WTC11 (cell line): ENCODE measurements at places on chromosomes 5 and 9. TPM values are rescaled to one million over a fixed set of nuclear protein-coding genes. Genes with fewer than 3 reads are reported as not detected.

The MAPKAP1 gene
- total RNA-seq: 102 to 115 TPM (median 111 TPM) in 3 replicates

The LCN15 gene
- 0.52 to 1.0 TPM (median 0.96 TPM) in 3 replicates for total RNA-seq

The TRIM7 gene
- 0.64 to 1.4 TPM (median 0.98 TPM) in 3 replicates for total RNA-seq

The MSMP gene
- total RNA-seq: 1.0 to 2.1 TPM (median 1.2 TPM) in 3 replicates

The ARID3C gene
- 0.14 to 0.23 TPM (median 0.15 TPM) in 3 replicates for total RNA-seq

The CTNND2 gene
- total RNA-seq: 8.6 to 11.9 TPM (median 10.4 TPM) in 3 replicates

The FYB1 gene
- 0.27 to 0.71 TPM (median 0.52 TPM) in 3 replicates for total RNA-seq

The RAPGEF6 gene
- 18.0 to 19.5 TPM (median 18.1 TPM) in 3 replicates for total RNA-seq

DNA sequence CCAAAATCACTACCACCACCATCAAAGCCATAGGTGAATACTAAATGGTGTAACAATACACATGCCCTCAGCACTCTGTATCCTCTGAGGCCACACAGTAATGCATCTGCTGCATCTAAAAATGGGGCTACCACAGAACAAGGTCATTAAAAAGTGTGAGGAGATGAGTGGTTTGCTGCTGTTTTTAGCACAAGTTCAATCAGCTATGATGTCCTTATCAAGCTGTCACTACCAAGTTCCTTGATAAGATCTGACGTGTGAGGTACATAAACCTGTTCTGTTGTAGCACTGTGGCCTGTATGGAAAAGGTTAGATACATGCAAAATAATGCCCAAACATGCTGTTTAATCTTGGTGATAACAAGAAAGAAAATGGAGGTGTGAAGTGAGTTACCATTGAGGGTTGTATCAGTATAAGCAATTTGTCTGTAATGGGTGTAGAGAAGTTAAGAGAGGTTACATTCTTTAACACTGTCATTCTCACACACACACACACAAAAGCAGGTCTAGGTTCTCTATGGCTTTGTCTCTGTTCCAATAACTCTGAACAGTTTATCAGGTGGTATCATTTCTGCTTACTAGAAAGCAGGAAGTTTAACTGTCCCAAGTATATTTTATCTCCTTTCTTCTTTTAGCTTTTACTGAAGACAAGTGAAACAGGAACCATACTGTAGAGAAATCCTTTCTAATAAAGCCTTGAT lies 252.9 kb downstream of the CWC27 start:
- no peak for DNase-seq

DNA sequence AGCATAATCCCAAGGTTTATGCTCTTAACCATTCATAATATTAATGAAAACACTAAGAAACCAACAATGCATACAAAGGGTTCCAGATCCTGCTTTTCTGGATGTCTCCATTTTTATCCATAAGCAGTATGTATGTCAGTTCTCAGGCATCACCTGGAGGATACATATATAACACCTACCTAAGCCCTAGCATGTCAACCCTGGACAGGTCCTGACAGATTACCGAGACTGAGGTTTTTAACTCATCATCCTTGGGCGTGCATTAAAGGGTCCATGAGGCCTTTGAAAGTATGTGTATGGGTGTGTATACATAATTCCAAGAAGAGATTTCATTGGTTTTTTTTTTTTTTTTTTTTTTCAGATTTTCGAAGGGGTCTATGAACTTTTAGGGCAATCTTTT lies 70.6 kb downstream of the SH3TC2 start:
- DNase-seq: no peak

- DNase-seq: no peak
Measured at GRCh38 chr5:168575391-168576372, 3.5 kb downstream of the PANK3 start.

DNA sequence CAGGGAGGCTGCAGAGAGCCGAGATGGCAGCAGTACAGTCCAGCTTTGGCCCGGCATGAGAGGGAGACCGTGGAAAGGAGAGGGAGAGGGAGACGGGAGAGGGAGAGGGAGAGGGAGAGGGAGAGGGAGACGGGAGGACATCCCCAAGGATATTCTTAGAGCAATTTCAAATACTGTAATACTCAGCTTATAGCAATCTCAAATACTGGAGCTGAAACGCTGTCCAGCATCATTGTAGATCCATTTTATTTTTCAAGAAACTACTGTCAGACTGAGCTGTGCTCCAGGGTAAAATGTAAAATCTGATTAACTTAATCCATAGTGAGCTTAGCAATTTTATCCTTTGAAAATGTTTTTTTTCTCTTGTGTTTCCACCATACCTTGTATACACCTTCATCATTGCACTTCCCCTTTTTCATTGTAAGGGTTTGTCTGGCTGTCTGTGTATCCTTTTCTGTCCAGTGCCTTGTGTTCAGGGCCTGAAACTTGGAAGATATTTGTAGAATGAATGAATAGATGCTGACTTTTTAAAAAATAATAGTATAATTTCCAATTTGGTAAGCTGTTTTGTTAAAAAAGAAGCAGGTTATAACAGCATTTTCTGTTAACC lies 64.0 kb upstream of the LRRC70 start:
- DNase-seq: no peak

DNA sequence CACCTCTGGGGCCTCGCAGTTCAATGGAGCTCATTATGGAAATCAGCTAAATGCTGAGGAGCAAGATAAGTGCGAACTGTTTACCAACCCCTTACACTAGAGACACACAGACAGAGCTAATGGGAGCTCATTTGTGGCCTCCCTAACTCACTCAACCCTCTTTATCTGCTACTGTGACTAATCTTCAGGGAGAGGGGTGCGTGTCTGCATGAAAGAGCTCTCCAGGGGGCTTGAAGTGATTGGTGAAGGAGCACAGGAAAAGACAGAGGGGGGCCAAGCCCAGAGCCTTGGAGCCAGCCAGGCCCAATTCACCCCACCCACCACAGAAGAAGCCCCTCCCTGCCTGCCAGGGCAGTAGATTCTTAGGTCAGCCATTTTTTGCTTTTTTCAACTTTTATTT lies 466.8 kb upstream of the BRINP1 start:
- DNase-seq: no peak

GRCh38 chr5:177432839-177433657 lies 6.6 kb downstream of the GRK6 start:
- no peak for DNase-seq

DNA sequence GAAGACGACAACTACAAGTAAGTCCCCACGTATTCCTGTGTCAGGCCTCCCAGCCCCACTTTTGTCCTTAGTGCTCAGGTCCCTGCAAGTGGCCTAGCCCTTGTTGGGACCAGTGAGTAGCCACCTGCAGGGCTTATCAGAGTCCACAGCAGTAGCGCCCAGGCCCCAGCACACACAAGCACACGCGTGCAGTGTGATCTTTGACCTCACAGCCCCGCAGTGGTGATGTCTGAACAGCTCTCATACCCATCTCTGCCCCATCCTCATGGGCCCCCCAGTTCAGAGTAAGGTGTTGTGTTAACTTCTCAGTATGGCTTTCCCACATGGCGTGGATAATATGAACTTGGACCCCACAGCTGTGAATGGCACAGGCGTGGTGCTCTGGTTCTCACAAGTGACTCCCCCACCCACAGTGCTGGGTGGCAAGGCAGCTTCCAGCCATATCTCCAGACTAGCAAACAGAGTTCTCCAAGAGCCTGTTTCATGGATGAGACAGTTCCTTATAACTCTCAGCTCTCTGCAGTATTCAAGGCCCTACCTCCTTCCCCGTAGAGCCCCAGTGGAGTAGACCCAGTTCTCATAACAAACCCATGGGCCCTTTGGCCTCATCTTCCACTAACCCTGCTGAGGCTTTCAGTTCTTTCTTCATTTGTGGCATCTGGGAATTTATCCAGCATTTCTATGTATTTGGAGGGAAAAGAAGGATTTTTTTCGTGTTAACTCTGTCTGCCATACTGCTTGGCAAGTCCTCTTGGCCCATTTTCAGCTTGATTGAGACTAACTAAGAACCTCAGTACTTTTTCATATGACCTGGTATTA lies 46.5 kb upstream of the ANGPTL2 start:
- no peak for DNase-seq

GRCh38 chr5:138334867-138335447 lies 3.1 kb upstream of the FAM53C start:
- no peak for DNase-seq

DNA sequence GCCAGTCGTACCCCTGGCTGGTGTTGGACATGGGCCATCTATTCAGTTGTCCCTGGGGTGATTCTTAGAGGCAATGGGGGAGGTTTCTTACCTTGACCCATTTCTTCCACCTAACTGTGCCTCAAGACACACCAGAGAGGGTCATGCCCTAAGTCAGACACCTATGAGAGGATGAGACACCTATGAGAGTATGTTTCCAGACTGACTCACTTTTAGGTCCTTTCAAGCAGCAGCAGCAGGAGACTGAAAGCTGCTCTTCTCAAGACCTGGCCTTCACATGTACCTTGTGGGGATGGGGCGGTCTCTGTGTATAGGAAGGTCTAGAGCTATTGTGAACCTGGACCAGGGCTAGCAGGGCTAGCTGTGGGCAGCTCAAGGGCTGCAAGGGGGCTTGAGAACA lies 130.1 kb downstream of the TENT4A start:
- no peak for DNase-seq

DNA sequence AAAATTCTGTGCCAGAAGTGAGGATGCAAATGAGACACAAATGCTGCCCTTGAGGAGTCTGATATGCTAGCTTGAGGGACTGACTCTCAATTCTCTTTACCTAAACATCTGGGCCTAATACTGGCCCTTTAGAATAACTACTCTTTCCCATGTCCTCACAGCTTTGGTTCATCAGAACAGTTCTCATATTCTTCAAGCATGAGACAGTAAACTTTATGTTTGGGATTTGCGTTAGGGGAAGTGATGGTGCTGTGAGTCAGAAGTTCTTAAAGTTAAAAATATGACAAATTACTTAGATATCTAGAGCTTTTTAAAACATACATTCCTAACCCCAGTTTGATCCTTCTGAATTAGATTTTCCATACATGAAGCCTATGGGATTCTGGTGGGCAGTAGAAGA lies 665.0 kb upstream of the RGMB start:
- DNase-seq: no peak

DNA sequence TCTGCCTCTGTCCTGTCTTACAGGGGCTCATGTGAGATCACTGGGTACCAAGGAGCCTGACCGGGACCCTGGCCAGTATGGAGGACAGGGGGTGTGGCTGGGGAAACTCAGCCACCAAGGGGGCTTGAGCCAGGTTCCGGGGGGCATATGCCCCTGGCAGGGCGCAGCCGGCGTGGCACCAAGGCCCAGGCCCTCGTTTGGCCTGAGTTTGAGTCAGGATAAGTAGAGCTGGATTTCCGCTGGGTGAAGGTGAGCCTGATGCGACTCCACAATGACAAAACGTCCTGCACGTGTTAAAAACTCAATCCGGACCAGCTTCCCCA lies 616 bp upstream of the TSPAN17 start:
- no peak for DNase-seq
